ENCODE measurements at places on chromosomes 7 and 10.

DNA sequence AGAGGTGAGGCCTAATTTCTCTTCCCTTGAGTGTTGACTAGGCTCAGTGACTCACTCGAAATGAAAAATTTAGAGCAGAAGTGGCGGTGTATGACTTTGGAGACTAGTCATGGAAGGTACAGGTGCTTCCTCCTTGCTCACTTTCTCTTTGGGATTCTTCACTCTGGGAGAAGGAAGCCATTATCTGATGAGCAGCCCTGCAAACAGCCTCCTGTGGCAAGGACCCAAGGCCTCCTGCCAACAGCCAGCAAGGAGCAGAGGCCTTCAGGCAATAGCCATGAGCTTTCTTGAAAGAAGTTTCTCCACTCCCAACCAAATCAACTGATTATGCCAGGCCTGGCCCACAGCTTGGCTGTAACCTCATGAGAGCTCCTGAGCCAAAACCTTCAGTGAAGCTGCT lies 369.6 kb upstream of the VWC2 start:
- DNase-seq, result no peak

DNA sequence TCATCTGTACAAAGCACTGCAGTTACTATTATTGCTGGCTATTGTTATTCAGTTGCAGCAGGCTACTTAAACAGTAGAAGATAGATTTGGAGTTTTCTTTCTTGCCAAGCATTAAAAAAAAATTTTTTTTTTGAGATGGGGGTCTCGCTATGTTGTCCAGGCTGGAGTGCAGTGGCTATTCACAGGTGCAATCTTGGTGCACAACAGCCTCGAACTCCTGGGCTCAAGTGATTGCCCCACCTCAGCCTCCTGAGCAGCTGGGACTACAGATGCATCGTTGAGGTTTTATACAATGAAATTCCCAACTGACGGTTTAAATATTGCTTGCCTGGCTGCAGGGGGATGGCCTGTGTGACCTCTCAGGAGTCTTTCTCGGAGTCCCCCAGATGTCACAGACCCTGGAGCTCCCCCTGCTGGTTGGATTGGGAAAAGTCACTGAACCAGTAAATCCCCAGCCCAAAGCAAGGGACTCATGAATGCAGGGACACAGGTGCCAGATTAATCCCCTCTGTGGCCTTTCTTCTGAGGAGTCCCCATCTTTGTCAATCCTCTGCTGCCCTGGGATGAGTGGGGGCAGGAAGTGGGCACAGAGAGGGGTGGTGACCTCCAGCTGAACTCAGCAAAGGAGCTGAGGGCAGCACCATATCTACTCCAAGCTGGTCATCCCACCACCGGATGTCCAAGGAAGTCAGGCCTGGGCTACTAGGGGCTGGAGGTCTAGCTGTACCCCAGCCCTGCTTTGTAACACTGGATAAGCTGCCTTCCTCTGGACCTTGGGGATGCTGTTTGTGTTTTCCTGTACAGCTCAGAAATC lies 149.6 kb downstream of the C10orf105 start:
- DNase-seq, result peak; percentile 53

GRCh38 chr10:129621693-129622092 lies 154.7 kb downstream of the MGMT start:
- no peak for DNase-seq

GRCh38 chr7:19610194-19610943 lies 98.5 kb downstream of the POLR1F start:
- no peak for DNase-seq

- DNase-seq, result no peak
Observed at GRCh38 chr10:30744106-30744505, 114.6 kb upstream of the LYZL2 start.

GRCh38 chr10:125190414-125190813 lies 30.1 kb upstream of the CTBP2 start:
- no peak for DNase-seq

DNA sequence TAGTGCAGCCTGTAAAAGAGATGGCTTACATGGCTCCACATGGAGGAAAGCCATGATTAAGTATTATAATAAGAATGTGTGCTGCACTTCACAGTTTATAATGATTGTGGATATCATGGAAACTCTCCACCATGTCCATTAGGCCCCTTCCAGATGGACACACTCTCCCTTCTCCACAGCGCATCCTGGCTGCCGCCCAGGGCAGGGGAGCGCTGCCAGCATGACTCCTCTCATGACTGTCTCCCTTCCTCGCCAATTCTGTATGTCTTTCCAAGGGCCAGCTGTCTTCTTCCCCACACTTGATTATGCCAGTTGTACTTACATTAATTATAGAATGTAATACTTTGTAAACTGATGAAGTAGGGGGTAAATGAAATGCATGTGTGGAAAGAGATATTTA lies 259.3 kb upstream of the TMEM72 start:
- no peak for DNase-seq

All from amygdala (tissue), 56 donors.